ENCODE measurements at places on chromosomes 6 and 20.
A peak's percentile ranks its signal among the peaks of the same experiment; 100 is the strongest.

DNA sequence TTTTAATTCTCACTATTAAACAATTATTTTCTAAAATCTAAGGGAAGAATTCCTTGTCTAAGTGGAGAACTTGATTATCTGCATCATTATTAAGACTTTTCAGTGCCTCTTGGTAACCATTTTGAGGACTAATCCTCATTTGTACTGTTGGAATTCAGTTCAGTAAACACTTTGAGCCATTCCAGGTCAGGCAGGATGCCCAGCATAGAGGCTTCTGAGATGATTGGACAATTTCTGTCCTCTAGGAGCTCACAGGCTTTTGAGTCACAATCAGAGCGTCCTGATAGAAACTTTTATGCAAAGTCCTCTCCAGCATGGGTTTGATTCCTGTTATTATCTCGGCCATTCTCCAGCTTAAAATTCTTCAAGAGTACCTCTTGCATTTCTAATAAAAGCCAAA, 1304.6 kb downstream of the EPHA7 start:
- no peak for DNase-seq

DNA sequence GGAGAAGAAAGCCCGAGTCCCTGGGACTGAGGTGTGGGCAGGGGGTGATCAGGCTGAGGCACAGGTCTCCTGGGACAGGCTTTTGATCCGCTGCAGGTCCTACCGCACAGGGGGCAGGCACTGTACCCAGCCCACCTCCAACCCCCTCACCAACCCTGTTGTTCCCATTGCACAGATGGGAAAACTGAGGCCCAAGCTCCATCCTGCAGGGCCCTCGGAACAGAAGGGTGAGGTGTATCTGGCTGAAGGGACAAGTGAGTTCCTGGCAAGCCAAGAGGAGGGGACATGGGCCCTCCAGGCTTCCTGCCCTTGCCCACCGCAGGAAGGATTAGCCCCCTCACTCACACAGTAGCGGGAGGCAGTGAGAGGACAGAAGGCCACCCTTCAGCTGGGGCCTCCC, 16.5 kb upstream of the SPDEF start:
- no peak for DNase-seq

- DNase-seq: no peak
Measured at GRCh38 chr6:25889877-25890853, 16.1 kb upstream of the SLC17A3 start.

DNA sequence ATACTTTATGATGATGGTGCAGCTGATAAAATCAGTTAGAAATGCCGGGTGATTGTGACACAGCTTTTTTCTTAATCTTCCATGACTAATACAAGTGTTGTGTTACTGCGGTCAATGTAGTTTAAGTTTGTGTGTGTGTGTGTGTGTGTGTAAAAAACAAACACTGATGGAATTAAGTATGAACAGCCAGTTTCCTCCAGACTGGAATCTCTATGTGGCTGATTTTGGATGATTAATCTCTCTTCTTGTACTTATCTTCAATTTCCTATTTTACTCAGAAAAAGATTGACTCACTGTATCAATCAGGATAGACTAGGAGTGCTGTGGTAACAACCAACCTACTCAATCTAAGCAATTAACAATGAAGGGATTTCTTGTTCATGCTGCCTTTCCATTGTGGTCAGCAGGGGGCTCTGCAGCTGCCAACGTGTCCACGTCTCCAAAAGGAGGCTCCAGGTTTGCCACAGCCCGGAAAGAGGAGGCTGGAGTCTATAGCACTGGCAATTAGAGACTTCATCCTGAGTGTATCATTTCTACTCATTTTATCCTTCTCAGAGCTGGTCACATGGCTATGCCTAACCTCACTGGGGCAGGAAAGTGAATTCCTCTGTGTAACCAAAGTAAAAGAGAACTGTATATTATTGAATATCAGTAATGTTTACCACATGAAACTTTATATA, 107.7 kb downstream of the CD109 start:
- DNase-seq: no peak

DNA sequence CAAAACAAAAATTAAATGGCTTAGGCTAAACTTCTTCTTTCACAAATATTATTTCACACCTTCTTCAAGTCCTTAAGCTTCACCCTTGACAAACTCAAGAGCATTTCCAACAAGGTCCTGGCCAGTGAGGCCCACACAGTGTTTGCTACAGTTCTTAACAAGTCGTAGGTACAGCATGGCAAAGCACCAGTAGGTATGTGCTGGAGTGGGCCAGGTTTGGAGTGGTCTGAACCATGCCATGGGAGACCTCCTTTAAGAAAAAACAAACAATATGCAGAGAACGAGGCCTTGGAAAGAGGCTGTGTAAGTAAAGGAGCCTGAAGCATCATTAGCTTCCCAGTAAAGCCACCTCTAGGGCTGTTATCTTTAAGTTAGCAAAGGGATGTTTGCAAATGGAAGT, 154.3 kb upstream of the SNX9 start:
- no peak for DNase-seq

DNA sequence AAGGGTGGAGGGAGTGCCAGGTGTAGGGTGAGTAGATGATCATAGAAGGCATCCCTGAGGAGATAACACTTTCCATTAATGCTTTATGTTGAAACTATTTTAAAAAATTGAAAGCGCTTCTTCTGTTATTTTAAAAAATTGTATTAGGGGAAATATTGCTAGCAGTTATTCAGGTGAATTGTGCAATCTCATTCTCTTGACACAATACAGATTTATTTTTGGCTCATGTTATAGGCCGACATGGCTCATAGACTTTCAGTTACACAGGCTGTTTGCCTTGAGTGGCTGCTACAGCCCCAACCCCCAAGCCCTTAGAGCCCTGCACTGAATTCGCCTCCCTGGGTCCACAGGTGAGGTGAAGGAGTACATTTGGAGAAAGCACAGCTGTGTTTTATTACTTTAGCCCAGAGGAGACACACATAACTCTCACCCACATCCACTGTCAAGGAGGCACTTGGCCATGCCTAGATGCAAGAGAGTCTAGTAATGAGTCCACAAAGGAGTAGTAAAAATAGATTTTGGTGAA, 228.2 kb downstream of the RFPL4B start:
- DNase-seq: no peak

GRCh38 chr6:14521141-14521540, 403.6 kb downstream of the CD83 start:
- DNase-seq: no peak

- DNase-seq: no peak
Measured at GRCh38 chr6:144266091-144266649, 19.0 kb upstream of the UTRN start.

GRCh38 chr6:35371494-35372262, 29.3 kb downstream of the PPARD start:
- no peak for DNase-seq

GRCh38 chr20:46174469-46175126, 56.5 kb downstream of the CD40 start:
- DNase-seq: no peak

- no peak for DNase-seq
Measured at GRCh38 chr6:124819346-124819745, 142.9 kb upstream of the RNF217 start.

GRCh38 chr6:88473589-88473988, 307.4 kb upstream of the CNR1 start:
- DNase-seq: no peak

DNA sequence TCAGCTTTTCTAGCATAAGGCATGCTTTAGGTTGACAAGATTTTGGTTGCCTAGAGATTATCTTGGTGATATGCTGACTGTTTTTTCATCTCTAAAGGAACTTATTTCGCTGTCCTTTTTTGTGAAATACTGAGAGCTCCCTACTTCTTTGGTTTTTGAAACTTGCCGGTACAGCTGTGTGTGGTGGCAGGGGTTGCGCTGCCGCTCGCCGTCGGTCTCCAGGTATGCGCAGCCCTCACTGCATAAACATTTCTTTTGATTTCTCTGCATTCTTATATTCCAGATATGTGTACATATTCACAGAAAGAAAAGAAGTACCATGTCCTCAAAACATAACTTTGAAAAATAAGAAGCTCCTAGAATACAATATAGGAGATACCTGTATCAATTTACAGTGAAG, 106.4 kb upstream of the SYNDIG1 start:
- DNase-seq: no peak

- no peak for DNase-seq
Measured at GRCh38 chr6:24888715-24889370, 46.9 kb downstream of the RIPOR2 start.

DNA sequence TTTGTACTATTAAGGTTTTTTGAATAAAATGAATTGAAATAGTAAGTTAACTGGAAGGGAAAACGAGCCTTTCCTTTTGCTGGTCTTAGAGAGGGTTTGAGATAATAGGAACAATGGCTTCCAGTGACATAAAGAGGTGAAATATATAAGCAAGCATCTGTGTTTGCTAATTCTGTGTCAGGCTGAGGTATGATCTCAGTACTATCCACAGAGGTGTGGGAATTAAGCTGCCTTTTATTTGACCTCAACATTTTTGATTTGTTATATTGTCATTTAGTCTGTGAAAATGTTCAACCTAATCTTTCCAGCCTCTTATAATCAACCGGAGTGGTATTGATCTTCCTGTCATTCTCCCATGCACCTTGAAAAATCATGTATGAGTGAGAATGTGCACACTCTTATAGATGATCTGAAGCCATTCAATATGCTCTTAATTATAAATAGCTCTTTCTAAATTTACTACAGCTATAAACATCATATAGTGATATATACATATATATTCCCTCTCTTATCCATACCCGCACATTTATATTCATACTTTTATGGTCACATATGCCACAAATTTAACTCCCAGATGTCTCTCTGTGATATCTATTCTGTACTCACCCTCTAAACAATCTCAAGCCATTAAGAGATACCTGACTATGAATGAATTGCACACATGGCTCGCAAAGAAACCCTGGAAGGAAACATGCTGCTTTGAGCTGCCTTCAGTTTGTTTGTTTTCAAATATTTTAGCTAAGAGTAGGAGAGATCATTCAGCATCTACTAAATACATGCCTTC, 754.7 kb upstream of the NRSN1 start:
- no peak for DNase-seq

DNA sequence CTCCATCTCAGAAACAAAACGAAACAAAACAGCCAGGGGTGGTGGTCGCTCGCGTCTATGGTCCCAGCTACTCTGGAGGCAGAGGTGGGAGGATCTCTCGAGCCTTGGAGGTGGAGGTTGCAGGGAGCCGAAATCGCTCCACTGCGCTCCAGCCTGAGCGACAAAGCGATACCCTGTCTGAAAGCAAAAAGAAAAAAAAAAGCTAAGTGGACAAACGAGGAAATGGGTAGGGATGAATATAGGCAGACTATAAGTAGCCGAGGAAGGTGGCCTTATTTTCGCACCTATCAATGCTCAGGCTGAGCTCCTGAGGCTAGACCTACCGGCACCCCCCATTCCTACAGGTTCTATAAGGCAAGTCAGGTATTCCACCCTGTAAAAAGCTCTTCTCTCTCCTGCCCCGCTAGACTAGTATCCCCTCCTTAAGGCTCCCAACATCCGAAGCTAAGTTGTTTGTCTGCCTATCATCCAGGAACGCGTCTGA, 650 bp upstream of the CASP8AP2 start:
- DNase-seq: peak; percentile 40

GRCh38 chr6:148265054-148265453, 77.6 kb upstream of the SASH1 start:
- no peak for DNase-seq

DNA sequence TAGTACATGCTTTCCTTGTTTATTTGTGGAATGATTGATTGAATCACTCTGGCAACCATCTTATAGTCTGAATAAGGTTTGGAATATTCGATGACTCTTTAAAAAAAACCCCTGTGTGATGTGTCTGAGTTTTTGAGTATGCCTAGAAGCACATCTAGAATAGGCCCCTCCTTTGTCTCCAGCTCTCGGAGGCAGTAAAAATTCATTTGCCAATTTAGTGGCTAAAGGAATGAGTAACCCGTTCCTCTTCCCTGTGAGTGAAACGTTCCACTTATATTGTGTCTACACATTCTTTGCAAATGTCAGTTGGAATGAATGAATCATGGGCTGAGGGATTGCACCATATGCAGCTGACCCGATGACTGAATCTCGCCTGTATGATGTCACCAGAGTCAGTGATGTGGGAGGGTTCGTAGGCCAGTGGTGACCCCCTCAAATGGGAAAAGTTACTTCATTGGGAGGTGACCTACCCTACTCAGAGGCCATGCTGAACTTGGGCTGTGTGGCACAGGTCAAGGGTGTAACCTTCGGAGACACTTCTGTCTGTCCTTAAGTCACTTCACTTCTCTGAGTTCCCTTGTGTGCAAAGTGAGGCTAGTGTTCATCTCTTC, 21.6 kb downstream of the MOCS3 start:
- DNase-seq: peak; percentile 29

DNA sequence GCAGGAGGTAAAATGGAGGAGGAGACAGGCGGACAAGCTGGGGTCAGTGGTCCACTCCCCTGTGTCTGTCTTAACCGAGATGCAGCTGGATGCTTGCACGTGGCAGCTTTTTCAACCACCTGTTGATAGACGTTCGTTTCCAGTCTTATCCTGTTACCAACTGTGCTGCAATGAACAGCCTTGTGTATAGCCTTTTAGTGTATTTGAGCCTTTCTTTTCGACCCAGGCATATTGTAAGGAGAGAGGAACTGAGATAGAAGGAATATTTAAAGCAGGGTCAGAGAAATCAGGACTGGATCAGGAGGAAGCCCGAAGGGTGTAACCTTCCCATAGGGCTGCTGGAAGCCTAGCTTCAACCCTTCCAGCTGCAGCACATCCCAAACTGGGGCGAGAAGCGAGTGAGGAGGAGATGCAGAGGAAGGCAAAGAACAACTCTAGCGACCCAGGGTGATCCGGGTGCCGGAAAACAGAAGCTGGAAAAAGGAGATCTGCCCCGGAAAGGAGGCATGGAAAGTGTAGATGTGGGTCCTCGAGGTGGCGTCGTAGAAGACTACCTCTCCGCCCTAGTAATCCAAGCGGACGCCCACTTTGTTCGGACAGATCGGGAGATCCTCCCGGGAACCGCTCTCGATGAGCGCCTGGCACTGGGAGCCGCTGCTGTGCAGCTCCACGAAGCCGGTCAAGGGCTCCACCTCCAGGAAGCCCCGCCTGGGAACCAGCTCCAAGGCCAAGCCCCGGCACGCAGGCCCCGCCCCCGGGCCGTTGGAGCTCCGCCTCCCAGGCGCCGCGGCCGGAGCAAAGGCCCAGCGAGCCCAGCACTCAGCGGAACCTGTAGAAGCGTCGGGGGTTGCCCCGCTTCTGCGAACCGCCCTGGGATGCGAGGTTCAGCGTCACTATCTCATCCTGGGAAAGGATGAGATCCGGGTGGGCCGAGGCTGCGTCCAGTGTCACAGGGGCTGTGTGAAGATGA, 11.2 kb downstream of the TRIM31 start:
- peak; percentile 55 for DNase-seq

All from bone marrow (tissue), 2 donors.